Cardiac ventricle fibroblast (primary cell): ENCODE measurements at places on chromosomes 2 and 18. TPM values are rescaled to one million over a fixed set of nuclear protein-coding genes. Genes with fewer than 3 reads are reported as not detected.

The SIX2 gene
- 130 and 146 TPM in 2 replicates for total RNA-seq

The LIMS2 gene
- 0.34 and 1.1 TPM in 2 replicates for total RNA-seq

The SP5 gene
- total RNA-seq, result not detected in 2 replicates

The CPLX4 gene
- not detected in 2 replicates for total RNA-seq

The VWC2L gene
- 0.10 TPM in 1 of 2 replicates, not detected in the other for total RNA-seq

The RTN4 gene
- 169 and 203 TPM in 2 replicates for total RNA-seq

The ASB1 gene
- 9.2 and 17.8 TPM in 2 replicates for total RNA-seq

The ARHGEF33 gene
- total RNA-seq, result 0.12 and 0.59 TPM in 2 replicates

The HOXD4 gene
- 0.87 TPM in 1 of 2 replicates, not detected in the other for total RNA-seq

The CHRNG gene
- not detected in 2 replicates for total RNA-seq

The INHA gene
- 0.10 TPM in 1 of 2 replicates, not detected in the other for total RNA-seq

The NRBP1 gene
- 74.3 and 82.3 TPM in 2 replicates for total RNA-seq

The FAM124B gene
- 0.39 and 0.56 TPM in 2 replicates for total RNA-seq
